ENCODE measurements at places on chromosomes 5 and 9.

DNA sequence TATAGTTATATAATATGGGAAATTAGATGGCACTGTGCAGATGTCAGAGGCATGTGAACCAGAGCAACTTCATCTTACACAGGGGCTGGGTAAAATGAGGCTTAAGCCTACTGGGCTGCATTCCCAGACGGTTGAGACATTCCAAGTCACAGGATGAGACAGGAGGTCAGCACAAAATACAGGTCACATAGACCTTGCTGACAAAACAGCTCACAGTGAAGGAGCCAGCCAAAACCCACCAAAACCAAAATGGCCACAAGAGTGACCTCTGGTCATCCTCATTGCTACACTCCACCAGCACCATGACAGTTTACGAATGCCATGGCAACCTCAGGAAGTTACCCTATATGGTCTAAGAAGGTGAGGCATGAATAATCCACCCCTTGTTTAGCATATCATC, 479.4 kb downstream of the TLR4 start:
- no peak for DNase-seq

DNA sequence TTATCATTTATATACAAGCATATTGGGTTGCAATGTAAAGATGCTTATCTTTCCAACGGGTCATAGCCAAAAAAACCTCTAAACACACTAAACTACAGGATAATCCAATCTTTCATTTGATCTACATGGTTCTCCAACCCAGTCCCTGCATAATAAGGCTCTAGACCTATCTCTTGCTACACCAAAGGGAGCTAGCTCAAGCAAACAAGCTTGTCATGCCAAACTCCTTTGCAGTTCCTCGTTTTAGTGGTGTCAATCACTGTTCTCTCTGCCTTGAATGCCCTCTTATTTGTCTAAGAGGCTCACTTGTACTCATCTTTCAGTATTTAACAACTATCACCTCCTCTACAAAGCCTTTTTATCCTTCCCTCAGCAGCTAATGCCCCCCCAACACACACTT, 5.6 kb downstream of the HOMER1 start:
- DNase-seq, result no peak

DNA sequence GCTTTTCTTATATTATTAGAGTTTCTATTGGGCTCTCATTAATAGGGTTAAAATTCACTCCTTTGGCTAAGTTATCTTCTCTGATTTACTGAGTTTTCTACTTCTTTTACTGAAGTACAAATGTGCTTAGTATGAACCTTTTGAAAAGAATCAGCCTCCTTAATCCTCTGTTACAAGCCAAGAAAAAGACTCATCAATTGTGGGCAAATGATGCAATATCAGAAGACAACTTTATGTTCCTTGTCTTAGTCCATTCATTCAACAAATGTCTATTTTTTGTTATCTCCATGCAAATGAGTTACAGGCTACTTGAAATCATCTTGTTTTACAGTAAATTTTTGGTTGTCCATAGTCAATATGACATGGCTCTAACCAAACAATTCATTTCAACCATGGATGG, 40.3 kb downstream of the SNCAIP start:
- no peak for DNase-seq

- DNase-seq, result no peak
Measured at GRCh38 chr9:87878989-87879511, 3.6 kb upstream of the SPATA31E1 start.

DNA sequence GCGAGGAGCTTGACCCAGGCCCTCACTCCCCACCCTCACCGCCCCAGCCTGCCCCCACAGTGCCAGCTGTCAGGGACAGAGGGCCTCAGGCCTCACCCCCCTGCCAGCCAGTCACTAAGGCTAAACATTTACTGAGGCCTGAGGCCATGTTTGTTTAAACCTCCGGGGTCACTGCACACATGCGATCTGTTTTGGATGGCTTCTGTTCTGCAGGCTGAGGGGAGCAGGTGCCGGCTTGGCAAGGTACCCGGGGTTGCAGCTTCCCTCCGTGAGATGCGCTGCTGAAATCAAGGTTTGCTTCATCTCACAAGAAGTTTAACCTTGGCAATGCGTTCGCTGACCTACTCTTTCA, 103.3 kb upstream of the BOD1 start:
- no peak for DNase-seq

- DNase-seq, result no peak
Measured at GRCh38 chr5:111720333-111720890, 36.6 kb downstream of the NREP start.

All from NCI-H2171 (cell line).